ENCODE measurements at places on chromosomes 1 and 21.
A peak's percentile ranks its signal among the peaks of the same experiment; 100 is the strongest.

- DNase-seq, result no peak
Measured at GRCh38 chr1:66247415-66248208, 286.3 kb upstream of the SGIP1 start.

DNA sequence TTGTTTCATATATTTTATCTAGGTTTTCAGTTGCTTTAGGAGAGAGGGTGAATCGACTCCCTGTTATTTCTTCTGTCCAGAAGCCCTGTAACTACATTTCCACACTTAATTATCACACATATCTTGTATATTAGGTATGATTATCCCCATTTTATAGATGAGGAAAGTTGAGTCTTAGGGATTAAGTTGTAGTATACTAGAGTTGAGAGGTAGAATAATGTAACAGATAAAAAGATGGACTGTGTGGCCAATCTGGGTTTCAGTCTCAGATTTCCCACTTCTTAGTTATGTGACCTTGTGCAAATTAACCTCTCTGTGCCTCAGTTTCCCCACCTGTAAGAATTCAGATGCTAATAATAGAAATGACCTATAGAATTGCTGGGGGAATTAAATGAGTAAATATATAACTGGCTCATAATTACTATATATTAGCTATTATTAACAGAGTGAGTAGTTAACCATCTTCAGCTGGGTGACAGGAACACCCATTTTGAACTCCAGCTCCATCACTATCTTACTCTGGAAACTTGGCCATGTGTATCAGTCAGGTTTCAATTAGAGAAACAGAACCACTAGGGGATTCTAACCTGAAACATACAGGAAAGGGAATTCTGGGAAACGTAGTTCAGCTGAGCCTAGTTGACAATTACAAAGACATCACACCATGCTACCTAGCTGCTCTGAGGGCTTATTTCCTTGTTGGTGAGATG lies 20.4 kb upstream of the FOXO6 start:
- no peak for DNase-seq

DNA sequence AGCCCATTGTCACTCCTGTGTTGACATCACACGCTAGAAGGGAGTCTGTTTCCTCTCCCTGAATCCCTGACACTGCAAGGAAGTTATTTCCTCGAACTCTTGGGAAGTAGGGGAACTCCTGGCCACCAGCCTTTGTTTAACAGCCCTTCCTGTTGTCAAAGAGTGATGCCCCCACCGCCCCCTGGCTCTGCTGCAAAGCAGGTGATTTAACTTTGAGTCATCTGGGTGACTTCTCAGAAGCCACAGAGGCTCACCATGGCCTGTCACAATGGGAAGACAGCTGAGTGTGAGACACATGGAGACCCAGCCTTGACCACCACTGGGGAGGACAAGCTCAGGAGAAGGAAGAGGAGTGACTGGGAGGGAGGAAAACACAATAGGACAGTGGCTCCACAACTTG lies 182.8 kb downstream of the PSMG1 start:
- no peak for DNase-seq

DNA sequence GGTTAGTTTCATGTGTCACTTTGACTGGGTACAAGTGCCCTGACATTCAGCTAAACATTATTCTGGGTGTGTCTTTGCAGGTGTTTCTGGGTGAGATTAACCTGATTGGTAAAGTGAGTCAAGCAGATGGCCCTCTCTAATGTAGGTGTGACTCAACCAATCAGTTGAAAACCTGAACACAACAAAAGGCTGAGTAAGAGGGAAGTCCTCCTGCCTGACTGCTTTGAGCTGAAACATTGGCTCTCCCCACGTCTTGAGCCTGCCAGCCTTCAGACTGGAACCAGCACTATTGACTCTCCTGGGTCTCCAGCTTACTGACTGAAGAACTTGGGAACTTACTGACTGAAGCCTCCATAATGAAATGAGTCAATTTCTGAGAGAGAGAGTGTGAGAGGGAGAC lies 70.0 kb upstream of the C21orf91 start:
- no peak for DNase-seq

GRCh38 chr1:57857809-57858208 lies 433.9 kb upstream of the DAB1 start:
- no peak for DNase-seq

DNA sequence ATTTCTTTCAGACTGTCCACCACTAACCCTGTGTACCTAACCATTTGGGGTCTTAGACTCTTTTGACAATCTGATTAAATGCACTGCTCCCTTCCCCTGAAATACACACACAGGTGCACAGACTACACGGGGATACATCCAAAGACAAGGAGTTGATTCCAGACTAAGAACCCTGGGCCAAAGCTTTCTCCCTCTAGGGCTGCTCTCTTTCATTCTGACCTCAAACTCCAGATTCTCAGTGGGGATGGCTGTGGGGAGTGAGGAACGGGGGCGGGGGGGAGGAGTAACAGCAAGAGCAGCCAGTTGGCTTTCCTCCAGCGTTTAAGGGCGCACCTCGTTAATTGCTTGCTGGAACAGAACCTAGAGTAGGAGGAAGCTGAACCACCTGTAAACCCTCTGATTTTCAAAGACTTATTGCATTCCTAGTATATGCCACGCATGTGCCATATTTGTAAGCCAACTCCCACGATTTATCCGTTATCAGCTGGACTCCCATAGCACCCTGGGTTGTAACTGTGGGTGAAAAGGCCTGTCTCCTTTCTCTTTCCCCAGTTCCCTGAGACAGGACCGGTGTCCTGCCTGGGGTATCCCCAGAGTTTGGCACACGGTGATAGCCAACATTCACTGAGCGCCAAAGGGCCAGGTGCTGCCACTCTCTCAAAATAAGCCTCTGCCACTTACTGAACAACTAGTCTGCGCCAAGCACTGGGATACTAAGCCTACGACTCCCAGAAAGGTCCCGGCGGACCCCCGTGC lies 920 bp downstream of the MTHFR start:
- DNase-seq, result no peak

DNA sequence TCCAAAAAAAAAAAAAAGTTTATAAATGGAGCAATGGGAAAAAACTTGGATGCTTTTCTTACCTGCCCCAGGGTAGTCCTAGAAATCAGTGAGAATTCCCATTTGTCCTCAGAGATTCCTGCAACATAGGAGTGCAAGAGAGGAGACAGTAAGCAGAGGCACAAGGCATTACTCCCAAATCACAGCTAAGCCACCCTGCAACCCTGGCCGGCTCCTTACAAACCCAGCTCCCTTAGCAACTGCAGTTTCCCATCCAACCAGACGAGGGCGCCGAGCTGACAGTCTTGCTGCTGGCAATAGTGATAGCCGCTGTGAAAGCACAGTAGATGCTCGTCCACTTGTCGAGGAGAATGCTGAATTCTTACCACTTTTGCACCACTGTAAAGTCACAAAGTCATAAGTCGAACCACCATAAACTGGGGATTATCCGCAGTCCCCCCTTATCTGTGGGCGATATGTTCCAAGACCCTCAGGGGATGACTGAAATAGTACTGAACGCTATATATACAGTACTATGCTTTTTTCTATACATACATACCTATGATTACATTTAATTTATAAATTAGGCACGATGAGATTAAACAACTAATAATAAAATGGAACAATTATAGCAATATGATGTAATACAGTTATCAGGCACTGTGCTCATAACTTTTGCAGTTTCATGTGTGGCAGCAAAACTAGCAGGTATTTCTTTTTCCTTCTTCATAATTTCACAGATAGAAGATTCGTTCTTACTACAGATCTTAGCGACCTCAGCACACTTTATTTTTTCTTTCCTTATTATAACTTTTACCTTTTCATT lies 6.0 kb upstream of the PITHD1 start:
- peak; percentile 76 for DNase-seq

DNA sequence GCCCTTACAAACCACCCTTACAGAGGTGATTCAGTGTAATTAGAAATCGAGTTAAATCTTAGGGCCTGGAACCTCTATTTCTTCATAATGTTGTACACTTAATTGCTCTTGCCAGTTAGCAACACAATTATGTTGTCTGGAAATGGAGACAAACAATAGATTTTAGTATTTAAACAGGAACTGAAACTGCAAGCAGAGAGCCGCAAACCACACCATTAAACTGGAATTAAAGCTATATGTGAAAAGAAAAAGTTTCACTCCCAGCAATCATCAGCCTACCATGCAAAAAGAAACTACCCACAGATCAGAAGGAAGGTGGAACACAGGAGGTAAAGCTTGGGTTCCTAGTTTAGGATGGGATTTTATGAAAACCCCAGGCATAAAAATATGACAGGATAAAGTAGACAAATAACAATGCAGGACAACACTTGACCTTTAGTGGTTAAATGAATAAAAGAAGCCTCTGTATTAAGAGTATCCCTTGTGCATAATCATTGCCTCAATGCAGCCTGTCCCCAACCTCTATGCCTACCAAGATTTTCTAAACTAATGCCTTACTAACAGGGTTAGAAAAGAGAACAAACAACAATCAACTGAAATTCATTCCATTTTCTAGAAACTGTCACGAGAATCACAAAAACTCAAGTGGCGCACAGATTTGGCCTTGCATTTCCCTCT lies 304.3 kb upstream of the ESRRG start:
- DNase-seq, result no peak

- DNase-seq, result no peak
Measured at GRCh38 chr1:17744666-17745478, 10.3 kb upstream of the ACTL8 start.

DNA sequence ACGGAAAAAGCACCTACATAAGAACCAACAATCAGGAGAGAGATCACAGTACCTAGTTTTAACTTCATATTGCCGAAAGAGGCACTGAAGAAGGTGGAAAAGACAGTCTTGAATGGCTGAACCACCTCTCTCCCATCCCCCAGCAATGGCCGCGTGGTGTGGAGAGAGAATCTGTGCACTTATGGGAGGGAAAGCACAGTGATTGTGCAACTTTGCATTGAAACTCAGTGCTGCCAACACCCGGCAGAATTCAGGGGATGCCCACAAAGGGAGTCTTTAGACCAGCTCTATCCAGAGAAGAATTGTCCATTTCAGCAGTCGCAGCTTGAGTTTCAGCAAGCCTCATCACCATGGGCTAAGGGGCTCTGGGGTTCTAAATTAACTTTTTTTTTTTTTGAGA lies 186.3 kb upstream of the USP25 start:
- no peak for DNase-seq
